ENCODE measurements at places on chromosomes 7 and 10.

- DNase-seq, result no peak
These were observed 25.6 kb downstream of the IRF5 start for GRCh38 chr7:128963327-128963757.

DNA sequence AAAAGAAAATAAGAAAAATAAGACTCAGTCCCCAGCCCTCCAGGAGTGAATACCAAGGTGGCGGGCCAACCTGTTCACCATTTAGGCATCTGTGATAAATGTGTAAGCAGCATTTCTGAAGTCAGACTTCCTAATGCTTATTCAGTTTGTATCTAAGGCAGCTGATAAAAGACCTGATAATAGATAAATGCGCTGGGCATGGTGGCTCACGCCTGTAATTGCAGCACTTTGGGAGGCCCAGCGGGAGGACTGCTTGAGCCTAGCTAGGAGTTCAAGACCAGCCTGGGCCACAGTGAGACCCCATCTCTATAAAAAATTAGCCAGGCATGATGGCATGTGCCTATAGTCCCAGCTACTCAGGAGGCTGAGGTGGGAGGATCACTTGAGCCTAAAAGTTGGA is 103.6 kb downstream of the SPDYE5 start:
- DNase-seq, result no peak

GRCh38 chr10:22334414-22335172 is 10.7 kb upstream of the SPAG6 start:
- no peak for DNase-seq

DNA sequence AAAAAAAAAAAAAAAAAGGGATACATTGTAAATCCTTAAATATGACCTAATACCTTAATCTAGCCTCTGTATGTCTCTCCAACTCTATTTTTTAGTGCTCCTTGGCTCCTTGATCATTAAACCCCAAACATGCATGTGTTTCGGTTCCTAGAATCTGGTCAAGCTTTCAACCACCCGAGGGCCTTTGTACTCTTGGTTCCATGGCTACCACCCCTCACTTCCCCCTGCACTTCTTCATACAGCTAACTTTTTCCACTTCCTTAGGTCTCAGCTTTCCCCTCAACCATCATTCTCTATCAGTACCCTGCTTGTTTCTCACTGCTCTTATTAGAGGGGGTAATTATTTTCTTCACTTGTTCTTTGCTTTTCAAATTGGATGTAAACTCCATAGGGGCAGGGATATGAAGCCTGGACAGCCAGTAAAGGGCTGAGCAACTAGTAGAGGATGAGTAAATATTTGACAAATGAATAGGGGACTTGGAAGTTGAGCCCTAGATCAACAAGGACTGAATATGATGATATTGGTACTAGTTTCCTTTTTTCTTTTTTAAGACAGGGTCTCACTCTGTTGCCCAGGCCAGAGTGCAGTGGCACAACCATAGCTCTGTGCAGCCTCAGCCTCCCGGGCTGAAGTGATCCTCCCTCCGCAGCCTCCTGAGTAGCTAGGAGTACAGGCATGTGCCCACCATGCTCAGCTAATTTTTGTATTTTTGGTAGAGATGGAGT is 4.3 kb upstream of the GDI2 start:
- no peak for DNase-seq

DNA sequence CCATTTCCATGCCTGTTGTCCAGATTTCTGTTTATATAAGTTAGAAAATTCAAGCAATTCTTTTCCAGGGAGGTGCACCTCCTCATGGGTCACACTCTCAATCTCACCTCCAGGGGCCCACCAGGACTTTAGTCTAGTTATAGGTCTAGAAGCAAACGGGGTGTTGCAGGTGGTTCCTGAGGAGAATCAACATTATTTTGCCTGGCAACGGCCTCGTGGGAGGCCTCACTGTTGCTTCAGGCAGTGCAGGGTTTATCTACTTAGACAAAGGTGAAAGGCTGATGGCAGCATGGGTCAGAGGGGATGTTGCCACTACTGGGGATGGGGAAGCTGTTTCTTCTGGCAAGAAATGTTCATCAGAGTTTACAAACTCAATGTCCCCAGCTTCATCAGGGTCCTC is 56.7 kb upstream of the LRRC18 start:
- DNase-seq, result no peak

DNA sequence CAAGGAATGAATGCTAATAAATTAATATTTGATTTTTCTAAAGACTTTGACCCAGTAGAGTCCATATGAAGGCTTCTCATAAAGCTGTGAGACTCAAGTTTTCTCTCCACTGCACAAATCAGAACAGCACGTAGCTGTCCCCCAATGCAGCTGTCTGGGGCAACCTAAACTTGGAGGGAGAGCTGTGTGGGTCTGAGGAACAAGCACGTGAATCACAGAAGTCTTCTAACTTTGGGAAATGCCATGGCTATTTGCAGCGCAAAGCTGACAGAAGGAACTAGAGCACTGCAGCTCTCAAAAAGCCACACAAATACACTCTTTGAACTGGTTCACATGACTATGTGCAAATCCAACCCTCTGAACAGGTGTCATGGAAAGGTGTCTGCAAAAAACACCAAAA is 47.9 kb downstream of the COL1A2 start:
- DNase-seq, result no peak

DNA sequence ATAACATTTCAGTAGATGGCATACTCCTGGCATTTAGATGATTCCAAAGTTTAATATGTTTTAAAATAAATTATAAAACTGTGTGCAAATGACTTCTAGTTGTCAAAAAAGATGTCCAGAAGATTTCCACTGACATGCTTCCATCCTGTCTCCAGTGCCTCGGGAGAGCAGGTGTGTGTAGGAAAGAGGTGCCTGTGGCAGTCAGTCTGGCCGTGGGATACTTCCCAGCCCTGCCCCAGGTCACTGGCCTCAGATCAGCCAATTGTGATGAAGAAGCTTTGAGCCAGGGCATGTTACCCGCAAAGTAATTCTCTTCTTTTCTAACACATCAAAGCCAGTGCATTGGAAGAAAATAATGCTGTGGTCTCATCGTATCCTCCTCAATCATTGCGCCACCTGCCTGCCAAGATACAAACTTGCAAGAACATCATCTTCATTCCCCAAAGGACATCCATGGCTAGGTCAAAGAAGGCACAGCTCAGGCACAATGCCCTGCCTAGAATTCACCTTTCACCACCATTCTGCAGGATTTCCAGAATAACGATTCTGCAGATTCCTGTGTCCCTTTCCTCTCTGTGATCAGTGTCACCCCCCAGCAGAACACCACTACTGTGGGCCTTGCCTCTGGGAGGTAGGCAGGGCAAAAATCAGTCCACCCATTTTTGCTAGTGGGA is 6.3 kb upstream of the KCNMA1 start:
- DNase-seq, result no peak

DNA sequence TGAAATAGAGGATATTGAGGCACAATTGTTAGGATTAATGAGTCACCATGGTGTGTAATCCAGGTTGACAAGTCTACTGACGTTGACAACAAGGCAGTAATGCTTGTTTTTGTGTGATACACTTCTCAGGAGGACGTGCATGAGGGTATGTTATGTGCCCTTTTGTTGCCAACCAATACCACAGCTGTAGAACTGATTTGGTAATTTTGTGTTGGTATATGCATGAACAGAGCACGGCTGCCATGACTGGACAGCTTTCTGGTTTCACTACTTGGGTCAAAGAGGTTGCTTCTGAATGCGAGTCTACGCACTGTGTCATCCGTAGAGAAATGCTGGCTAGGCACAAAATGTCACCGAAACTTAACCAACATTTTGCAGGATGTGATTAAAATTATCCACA is 32.9 kb downstream of the PHTF2 start:
- DNase-seq, result no peak

GRCh38 chr7:158302274-158303070 is 285.2 kb downstream of the PTPRN2 start:
- no peak for DNase-seq

DNA sequence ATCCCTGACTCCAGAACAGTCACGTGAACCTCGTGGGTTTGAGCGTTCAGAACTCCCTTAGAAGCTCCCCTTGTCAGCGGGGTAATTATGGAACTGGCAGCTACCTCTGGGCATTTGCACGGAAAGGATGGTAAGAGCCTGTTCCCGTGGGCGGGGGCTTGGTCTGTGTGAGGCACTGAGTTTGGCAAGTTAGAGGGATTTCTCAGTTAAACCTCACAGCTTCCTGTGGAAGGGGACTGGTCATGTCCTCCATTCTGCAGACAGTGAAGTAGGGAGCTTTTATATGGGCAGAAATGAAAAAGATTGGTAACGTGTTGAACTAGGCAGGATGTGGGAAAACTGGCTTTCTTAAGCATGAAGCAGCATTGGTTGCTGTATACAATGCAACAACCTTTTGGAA is 16.0 kb downstream of the PALD1 start:
- no peak for DNase-seq

DNA sequence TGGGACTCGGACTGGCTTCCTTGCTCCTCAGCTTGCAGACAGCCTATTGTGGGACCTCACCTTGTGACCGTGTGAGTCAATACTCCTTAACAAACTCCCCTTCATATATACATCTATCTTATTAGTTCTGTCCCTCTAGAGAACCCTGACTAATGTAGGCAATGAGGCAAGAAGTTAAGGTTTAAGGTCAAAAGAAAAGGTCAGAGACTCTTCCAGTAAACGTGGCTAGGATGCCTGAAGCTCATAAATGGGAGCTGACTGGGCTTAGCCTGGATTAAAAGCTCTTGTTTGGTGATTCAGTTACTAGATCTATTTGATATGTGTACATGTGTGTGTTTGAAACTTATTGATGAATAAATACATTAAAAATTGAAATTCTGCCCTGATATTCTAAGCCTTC is 10.6 kb upstream of the GPR141 start:
- DNase-seq, result no peak

- no peak for DNase-seq
These were observed 32.1 kb downstream of the MTURN start for GRCh38 chr7:30166841-30167235.

DNA sequence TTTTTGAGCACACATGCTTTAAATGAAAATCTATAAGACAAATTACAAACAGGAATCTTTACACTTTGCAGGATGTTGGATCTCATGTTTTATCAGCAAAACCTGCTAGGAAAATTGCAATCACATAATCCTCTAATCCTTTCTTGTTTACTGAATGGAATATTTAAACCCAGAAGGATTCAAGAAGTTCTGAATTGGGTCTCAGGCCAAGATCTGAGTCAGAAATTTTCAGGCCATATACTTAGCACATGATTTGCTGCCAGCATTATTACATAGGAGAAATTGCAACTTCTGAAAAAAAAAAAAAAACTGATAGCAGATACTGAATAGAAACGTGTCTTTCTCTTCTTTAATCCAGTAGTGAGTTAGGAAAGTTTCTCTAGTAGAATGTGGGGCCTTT is 1005.3 kb upstream of the POT1 start:
- DNase-seq, result no peak

DNA sequence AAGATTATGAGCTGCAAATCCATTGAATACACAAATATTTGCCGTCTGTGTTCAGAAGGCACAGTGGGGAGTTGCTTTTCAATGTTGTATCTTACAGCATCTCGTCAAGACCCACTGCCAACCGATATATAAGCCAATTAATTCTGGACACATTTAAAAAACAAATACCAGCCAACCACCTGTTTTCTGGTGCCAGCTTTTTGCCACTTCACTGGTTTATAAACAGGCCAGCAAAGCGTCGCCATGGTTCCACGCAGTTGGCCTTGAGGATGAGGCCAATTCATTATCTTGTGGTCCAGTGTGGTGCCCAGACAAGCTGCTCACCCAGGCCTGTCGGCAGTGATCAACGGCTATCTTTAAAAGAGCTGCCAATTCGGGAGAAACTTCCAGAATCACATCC is 321.0 kb downstream of the TCERG1L start:
- no peak for DNase-seq

- DNase-seq, result no peak
These were observed 424.7 kb upstream of the FOXK1 start for GRCh38 chr7:4257146-4258111.

- DNase-seq, result no peak
These were observed 70.2 kb upstream of the CCDC71L start for GRCh38 chr7:106731187-106731586.

- DNase-seq, result no peak
These were observed 149.2 kb downstream of the CRPPA start for GRCh38 chr7:16271990-16272665.

DNA sequence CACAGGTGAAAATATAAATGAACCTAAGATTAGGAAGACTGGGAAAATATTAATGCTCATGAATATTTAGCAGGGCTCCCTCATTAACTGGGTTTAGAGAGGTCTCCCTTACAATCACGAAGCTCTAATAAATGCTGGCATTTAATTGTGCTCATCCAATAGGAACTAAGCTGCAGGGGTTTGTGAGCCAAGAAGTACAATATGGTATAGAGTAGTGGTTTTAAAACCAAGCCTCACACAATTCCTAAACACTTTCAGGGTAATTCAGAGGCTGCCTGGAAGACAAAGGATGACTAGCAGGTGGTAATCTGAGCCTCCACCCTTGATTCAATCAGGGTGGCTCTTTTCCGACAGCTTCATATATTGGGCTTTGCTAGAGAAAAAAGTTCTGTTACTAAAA is 103.3 kb downstream of the GPAM start:
- DNase-seq, result no peak

- DNase-seq, result no peak
These were observed 592.7 kb downstream of the NXPH1 start for GRCh38 chr7:9026121-9026520.

GRCh38 chr10:93378997-93379730 is 103.0 kb downstream of the MYOF start:
- DNase-seq, result no peak

DNA sequence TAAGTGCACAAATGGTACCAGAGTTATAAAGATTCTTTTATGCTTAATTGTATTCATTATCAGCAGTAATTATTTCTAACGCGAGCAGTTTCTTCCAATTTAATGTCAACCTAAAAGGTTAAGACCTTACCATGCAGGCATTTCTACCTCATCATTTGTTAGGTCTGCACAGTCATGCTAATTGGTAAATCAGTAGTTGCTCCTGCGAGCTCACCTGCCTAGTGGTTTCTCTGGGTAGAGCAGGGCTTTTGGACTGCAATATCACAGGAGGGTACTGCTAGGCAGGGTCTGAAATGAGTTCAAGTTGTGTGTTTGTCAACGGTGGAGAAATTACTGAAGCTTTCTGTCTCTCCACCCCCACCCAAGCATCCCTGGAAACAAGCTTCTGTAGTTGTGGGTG is 558.5 kb upstream of the MGMT start:
- no peak for DNase-seq

DNA sequence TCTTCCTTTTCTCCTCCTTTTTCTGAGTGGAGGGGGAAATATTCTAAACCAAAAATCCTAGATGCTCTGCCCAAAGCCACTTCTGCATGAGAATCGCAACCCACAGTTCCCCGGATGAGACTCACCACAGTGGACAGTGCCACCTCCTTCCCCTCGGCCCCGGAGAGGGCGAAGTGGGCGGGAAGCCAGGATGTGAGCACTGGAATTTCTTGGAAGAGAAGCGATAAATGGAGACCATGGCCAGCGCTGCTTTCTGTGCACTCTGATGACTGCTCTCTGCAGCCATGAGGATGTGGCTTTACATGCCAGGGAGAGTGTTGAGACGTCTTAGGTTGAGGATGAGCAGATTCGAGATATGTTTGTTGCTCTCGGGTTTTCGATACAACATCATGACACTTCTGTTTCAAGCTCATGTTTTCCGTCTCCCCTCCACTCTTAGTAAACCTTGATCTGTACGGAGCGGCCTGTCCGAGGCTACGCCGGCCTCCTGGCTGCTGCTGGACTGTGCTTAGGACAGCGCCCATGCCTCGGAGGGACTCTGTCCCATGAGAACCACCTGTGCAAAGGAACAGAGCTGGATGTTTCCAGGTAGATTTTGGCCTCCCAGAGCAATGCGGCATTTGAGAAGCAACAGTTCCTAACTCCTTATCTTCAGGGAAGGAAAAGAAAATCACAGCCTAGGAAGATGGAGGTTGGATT is 414.6 kb upstream of the FOXK1 start:
- DNase-seq, result no peak

All from stimulated activated CD4-positive, alpha-beta T cell treated with anti-CD3 and anti-CD28 coated beads, Interleukin-2, amount 100 ng/mL, for 4 hours (primary cell).